Tibial nerve (tissue), 4 donors: ENCODE measurements at places on chromosomes 13 and 19. TPM values are rescaled to one million over a fixed set of nuclear protein-coding genes. Genes with fewer than 3 reads are reported as not detected.

GRCh38 chr13:59012731-59013130 is 1151.0 kb downstream of the DIAPH3 start:
- no peak overlapping the region for H3K4me3 ChIP-seq
- no peak overlapping the region for H3K27ac ChIP-seq
- DNase-seq: no peak
- H3K4me1 ChIP-seq: no peaks in the 10 kb centered on the region

GRCh38 chr13:95862408-95862807 is 185.5 kb downstream of the DNAJC3 start:
- no peak for DNase-seq
- no peak overlapping the region for H3K27ac ChIP-seq

DNA sequence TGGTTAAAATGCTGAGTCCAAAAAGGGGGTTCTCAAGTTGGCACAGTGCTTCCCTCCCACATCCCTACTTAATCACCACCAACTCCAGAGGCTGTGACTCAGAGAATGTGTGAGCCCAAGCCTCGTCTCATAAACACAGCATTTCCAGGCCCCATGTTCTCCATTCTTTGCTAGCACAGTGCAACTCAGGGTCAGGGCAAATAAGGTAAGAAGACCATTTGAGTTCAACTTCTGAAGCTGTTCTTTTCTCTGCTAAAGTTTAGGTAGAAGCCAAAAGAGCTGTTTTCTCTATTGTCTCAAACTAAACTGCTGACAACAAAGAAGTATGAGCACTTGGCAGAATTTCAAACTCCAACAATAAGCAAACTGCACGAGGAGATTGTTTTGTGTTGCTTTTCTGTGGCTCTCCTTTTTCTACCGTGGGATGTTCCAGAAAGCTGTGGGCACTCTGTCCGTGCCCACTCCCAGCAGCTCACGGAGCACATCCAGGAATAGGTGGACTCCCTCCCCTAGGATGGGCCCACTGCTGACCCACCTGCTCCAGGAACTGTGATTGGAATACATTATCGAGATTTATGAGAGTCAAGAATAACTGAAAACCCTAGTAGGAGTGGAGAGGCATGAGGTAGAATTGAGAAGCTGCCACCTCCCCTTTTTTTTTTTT is 494.3 kb downstream of the COG6 start:
- no peaks in the 10 kb centered on the region for H3K27me3 ChIP-seq
- H3K36me3 ChIP-seq: no peaks in the 10 kb centered on the region
- no peak overlapping the region for H3K4me3 ChIP-seq
- H3K27ac ChIP-seq: peak overlapping the region; percentile 88

- no peaks in the 10 kb centered on the region for H3K27me3 ChIP-seq
- DNase-seq: no peak
- no peaks in the 10 kb centered on the region for H3K4me1 ChIP-seq
- H3K27ac ChIP-seq: no peak overlapping the region
These were observed 2.6 kb downstream of the NDUFA11 start for GRCh38 chr19:5900976-5901375.

DNA sequence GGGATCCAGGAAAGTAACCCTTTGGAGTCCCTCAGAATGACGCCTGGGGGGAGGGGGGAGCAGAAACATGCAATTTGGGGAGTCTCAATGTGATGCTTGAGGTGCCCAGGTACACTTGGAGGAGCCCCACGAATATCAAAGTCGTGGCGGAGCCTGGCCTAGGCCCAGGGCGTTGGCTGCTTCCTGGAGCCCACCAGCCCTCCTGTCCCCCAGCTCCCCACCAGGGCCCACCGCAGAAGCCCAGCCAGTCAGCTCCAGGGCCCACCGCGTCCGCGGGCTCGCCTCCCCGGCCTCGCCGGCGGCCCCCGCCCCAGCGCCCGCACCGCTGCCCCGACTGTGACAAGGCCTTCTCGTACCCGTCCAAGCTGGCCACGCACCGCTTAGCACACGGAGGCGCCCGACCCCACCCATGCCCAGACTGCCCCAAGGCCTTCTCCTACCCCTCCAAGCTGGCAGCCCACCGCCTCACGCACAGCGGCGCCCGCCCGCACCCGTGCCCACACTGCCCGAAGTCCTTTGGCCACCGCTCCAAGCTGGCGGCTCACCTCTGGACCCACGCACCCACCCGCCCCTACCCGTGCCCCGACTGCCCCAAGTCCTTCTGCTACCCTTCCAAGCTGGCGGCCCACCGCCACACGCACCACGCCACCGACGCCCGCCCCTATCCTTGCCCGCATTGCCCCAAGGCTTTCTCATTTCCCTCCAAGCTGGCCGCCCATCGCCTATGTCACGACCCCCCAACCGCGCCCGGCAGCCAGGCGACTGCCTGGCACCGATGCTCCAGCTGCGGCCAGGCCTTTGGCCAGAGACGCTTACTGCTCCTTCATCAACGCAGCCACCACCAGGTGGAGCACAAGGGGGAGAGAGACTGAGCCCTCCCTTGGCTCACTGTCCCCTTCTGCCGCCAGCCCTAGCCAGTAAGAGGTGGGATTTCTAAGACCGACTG is 2.1 kb downstream of the ZNF575 start:
- peak overlapping the region; percentile 89 for H3K27ac ChIP-seq
- H3K4me3 ChIP-seq: no peak overlapping the region
- H3K27me3 ChIP-seq: no peaks in the 10 kb centered on the region
- H3K36me3 ChIP-seq: peaks cover 42% of the 10 kb centered on the region
- peaks cover 18% of the 10 kb centered on the region for H3K4me1 ChIP-seq
- peak; percentile 36 for DNase-seq

DNA sequence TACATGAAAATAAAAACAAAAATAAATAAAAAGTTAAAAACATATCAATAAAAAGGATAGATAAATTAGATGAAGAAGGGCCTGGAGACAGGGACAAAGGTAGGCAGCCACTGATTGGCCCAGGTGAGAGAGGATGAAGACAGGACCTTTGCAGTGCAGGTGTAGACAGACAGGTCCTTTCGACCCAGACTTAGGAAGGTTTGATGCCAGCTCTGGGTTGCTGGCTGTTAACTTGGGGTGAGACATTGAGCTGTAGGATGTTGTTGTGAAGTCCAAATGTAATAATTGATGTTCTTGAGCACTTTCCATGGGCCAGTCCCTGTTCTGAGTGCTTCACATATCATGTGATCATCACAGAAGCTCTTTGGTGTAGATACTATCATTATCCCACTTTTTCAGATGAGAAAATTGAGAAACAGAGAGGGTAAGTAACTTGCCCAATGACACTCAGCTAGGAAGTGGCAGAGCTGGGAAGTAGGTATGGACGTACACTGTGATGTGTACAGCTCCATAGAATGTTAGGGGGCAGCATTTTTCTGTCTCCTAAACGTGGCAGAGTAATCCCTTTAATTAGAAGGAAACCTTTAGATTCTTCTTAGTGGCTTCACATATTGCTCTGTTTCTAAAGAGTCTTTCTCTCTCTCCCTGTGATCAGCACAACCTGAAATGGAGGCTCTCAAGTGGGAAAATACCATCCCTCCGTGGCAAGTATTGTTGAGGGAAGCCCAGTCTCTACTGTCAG is 76.0 kb upstream of the STK24 start:
- H3K27me3 ChIP-seq: no peaks in the 10 kb centered on the region
- H3K4me3 ChIP-seq: no peak overlapping the region
- H3K4me1 ChIP-seq: peaks cover 5% of the 10 kb centered on the region

DNA sequence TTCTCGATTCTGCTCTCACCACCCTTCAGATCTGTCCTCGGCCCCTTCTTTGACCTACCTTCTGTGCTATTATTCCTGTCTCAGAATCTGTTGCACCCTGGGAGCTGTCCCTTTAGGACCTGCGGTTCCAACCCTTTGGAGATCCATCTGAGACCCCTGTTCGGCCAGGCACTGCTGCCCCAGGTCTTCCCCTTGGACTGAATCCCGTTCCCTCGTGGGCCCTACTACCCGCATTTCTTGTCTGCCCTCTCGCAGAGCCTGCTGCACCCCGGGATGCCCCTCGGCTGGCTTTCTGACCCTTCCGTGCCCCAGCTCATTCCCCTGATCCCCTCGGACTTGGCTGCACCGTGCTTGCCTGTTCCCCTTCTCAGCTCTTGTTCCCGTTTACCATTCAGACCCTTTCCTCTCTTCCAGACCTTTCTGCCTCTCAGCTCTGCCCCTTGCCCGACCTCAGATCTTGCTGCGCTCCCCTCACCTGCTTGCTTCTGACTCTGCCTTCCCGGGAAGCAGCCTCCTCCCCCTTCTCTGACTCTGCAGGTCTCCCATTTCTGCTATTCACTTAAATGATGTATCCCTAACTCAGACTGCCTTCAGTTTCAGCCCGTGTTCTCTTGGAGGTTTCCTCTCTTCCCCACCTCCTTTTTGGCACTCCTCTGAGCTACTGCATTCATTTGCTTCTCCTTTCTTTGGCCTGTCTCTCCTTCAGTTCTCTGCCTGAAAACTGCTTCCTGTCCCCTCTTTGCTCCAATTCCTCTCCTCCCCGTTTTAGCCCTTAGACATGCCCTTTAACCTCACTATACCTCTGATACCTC is 1.1 kb downstream of the ARHGAP35 start:
- peak overlapping the region; percentile 87 for H3K27ac ChIP-seq
- no peak for DNase-seq
- peak overlapping the region; percentile 92 for H3K4me3 ChIP-seq
- H3K4me1 ChIP-seq: no peaks in the 10 kb centered on the region
- no peaks in the 10 kb centered on the region for H3K27me3 ChIP-seq
- H3K36me3 ChIP-seq: no peaks in the 10 kb centered on the region

DNA sequence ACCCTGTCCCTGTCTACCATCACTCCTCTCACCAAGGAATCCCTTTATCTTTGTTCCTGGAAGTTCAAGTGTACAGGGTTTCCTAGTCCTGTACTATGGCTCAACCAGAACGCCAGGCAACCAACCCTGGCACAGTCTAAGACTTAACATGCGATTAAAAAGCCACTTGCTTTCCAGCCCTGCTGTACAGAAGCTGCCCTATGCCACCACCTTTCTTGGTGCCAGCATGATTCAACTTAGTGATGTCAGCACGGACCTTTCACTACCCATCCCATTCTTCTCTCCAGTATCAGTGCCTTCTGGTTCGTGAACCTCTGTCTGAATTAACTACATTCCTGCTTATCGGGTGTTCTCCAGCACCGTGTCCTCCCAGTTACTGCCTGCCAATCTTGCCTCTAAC is 151.1 kb downstream of the KLF12 start:
- H3K4me3 ChIP-seq: no peak overlapping the region
- no peaks in the 10 kb centered on the region for H3K27me3 ChIP-seq
- no peaks in the 10 kb centered on the region for H3K36me3 ChIP-seq
- H3K27ac ChIP-seq: no peak overlapping the region

DNA sequence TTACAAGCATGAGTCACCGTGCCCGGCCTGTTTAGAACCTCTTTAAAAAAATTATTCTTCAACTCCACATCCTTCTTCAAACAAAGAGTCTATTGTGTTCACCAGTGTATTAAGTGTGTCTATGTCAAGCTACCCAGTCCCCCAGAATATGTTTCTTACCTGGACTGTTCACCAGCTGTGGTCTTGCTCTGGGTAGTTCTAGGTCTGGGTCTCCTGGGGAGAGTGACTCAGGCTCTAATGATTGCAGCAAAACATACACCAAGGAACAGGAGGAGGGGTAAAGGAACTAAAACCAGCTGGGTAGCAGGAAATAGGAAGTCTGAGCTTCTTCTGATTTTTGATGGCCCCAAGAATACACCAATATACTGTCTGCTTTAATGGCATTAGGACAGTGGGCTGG is at the start of gene FPR1:
Gene FPR1, minus strand, starts transcription at position 224 of the 400 bp plus-strand sequence. CDS start 4,884 bp downstream, outside the sequence.
- no peak for DNase-seq
- H3K4me3 ChIP-seq: peak within 1 kb of the TSS; percentile 35
- peak within 1 kb of the TSS; percentile 41 for H3K27ac ChIP-seq

DNA sequence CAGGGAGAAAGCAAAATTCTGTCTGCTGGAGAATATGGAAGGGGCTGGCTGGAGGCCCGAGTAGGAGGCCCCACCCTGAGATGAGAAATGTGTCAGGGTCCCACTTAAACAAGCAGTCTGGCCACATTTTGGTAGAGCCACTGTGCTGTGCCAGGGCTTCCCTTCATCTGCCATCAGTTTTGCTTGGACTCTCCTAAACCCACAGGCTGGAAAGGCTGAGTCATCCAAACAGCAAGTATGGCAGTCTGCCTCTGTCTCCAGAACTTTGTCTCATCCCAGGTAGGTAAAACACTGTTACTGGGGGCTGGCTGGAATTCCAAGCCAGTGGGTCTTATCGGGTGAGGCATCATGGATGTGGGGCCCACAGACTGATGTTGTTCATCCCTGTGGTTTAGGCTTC is 1390.6 kb downstream of the UQCRFS1 start:
- no peak overlapping the region for H3K4me3 ChIP-seq
- no peak overlapping the region for H3K27ac ChIP-seq
- no peak for DNase-seq
- no peaks in the 10 kb centered on the region for H3K36me3 ChIP-seq

GRCh38 chr19:19873381-19873780 is 7.7 kb downstream of the ZNF253 start:
- no peaks in the 10 kb centered on the region for H3K4me1 ChIP-seq
- H3K27me3 ChIP-seq: no peaks in the 10 kb centered on the region
- H3K36me3 ChIP-seq: no peaks in the 10 kb centered on the region
- DNase-seq: no peak
- no peak overlapping the region for H3K27ac ChIP-seq

DNA sequence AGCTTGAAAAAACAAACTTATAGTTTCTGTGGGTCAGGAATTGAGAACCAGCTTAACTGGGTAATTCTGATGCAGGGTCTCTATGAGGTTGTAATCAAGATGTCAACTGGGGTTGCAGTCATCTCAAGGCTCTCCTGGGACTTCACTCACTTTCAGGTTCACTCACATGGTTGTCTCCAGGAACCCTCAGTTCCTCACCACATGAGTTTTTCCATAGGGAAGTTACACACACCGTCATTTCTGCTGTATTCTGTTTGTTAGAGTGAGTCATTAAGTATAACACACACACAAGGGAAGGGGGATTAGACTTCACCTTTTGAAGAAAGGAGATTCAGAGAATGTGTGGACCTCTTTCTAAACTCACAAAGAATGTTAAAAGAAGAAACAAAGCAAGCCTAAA is 34.9 kb upstream of the MLNR start:
- H3K4me1 ChIP-seq: no peaks in the 10 kb centered on the region
- no peak overlapping the region for H3K4me3 ChIP-seq
- no peaks in the 10 kb centered on the region for H3K36me3 ChIP-seq
- H3K27ac ChIP-seq: no peak overlapping the region
- DNase-seq: no peak

Gene SUGT1
- 43.7 TPM for total RNA-seq

Gene ZNF480
- 3.3 TPM for total RNA-seq

Gene ZNF536
- 42.6 TPM for total RNA-seq

Gene C13orf42
- not detected for total RNA-seq
